COR-L47 (cell line): ENCODE measurements at places on chromosomes 6 and 20.

- no peak for DNase-seq
Observed at GRCh38 chr6:84222426-84222825, 5.0 kb downstream of the CEP162 start.

GRCh38 chr6:140393665-140394540 lies 1019.5 kb upstream of the CITED2 start:
- no peak for DNase-seq

DNA sequence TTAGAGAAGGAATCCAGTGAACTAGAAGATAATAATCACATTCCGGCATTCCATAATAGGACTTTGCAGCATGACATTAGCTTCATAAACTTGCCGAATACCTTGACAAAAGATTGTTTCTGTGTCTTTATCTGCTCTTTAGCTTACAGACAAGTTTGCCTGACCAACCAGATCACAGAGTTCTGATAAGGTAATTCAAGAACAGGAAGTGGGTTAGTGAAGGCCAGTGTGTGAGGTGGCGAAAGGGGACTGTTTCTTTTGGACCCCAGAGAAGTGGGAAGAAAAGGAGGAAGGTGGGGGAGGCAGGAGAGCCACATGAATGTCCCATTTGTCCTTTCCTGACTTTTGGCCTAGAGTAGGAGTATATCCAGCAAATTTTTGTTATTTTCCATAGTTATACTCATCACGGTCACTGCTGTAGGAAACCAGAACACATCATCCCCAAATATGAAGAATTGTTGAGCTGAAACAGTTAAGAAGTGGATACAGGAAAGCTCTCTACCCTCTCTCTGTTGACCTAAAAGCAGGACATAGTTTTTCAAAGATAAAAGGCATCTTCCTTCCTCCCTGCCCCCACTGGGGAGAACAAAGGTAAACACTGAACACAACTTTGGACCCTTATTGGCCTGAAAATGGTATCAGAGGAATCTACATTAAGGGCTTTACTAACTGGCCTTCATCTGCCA lies 72.4 kb upstream of the TNFAIP3 start:
- DNase-seq: no peak

GRCh38 chr6:155120034-155120433 lies 124.9 kb downstream of the TIAM2 start:
- DNase-seq: no peak

DNA sequence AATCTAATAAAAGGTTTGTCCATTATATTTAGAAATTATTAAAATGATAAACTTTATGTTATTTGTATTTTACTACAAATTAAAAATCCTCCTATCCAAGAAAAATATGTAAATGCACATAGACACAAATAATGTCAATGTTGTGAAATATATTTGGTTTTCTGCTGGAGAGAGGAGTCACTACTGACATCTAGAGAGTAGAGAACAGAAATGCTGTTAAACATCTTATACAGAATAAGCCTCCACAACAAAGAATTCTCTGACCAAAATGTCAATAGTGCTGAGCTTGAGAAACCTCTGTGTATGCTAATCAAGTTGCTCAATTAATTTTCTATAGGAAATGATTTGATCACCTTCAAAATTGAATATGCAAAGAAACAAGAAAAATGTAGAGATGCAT lies 12.4 kb downstream of the HTR1B start:
- no peak for DNase-seq

DNA sequence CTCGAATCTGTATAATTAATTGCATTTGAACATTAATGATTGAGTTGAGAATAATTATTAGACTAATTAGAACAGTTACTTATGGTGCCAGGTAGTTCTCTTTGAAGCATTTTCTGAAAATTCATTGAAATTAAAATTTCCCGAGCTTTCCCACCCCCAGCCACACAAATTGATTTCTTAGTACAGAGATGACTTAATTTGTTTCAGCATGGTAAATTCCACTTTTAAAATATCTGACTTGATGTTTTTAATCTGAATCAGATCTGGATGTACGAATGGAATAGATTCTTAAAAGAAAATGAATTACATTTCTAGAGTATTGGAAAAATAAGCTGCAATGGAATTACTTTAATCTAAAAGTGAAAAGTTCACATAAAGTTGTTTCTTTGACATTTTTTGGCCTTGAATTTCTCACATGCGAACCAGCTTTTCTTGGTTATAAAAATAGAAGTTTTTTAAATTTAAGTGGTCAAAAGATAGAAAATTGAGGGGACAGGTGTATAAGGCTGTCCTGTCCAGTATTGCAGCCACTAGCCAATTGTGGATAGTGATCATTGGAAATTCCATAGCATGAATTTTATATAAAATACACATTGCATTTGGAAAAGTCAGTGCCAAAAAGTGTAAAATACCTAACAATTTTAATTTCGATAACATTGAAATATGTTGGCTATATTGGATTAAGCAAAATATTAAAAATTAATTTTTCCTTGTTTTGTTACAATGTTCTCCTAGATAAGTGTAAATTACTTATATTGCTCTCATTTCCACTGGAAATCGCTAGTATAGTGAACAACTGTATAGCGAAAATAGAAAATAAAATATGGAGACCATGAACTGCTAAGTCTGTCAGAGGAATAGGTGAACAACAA lies 102.9 kb downstream of the OR2B2 start:
- DNase-seq: no peak

DNA sequence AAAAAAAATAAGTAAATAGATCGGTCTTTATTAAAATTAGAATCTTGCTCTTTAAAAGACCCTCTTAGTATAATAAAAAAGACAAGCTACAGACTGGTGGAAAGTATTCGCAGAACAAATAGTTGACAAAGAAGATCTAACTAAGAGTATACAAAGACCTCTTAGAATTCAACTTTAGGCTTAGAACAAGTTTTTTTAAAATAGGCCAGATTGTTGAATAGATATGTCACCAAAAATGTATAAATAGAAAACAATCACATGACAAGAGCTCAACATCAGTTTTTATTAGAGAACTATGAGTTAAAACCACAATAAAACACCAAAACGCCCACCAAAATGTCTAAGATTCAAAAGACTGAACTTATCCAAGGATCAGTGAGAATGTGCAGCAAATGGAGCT lies 632.7 kb upstream of the PTCHD4 start:
- DNase-seq: no peak

GRCh38 chr6:7728855-7729590 lies 3.1 kb downstream of the BMP6 start:
- no peak for DNase-seq

DNA sequence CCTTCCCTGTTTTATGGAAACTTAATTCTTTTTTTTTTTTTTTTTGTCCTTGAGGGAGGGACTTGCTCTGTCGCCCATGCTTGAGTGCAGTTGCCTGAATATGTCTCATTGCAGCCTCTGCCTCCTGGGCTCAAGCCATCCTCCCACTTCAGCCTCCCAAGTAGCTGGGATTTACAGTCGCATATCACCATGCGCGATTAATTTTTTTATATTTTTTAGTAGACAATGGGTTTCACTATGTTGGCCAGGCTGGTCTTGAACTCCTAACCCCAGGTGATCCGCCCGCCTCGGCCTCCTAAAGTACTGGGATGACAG lies 654 bp downstream of the TMEM14C start:
- no peak for DNase-seq

- no peak for DNase-seq
Observed at GRCh38 chr6:153160221-153160620, 29.1 kb upstream of the RGS17 start.

DNA sequence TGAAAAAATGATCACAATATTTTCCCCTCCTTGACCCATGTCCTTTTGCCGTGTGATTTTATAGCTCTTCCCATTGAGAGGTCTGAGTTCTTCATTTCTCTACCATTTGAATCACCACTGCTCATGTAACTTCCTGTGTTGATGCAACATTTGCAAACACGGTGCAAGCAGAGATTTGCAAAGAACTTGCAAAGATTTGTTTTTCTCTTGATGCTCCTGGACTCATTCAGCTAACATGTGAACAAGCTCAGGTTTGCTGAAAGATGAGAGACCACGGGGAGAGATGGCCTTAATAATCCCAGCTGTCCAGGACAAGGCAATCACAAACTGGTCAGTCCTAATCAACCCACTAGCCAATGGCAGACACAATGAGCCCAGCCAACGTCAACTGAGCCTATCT lies 8.6 kb downstream of the VNN2 start:
- DNase-seq: no peak

- no peak for DNase-seq
Observed at GRCh38 chr6:48177786-48178185, 66.8 kb upstream of the PTCHD4 start.

DNA sequence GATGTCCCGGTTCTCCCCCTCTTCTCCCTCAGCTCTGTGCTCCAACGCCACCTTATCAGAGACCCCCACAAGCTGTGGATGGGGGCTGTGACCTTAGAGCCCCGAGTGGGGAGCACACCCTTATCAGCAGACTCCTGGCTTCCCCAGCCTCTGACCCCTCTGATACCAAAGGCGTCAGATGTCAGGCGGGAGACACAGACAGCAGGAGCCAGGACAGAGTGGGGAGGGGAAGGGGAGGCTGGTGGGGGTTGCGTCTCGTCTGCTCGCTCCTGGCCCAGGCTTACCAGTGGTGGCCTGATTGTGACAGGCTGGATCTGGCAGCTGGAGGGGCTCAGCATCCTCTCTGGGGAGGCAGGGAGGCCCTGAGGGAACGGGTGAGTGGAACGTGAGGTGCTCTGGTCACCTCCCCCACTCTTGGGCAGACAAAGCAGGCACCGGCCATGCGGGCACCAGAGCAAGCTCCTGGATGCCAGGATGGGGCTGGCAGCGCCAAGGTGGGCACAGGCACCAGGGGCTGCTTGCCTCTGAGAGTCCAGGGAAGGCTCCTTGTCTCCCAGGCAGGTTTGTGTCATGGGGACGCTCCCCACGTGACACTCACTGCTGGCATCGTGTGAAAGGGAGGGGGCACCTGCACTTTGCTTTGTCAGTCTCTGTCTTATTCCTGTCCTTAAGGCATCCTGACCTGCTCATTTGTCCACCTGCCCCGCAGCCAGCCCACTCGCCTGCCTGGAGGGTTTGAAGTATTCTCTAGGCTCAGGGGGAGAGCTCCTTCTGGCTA lies 27.8 kb upstream of the GATA5 start:
- DNase-seq: no peak

DNA sequence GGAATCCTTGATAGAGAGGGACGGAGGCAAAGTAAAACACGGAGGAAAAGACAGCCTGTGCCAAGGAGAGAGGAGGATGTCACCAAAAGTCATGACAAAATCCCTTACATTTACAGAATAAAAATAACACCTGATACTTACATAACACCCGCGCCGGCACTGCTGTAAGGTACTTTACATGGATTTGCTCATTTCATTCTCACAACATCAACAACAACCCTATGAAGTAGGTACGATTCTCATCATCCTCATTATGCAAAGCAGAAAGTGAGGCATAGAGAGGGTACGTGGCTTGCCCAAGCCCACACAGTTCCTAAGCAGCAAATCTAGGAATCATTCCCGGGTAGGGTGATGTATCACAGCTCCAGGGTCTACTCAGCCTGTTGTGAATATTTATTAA lies 67.6 kb upstream of the NFATC2 start:
- DNase-seq: no peak

DNA sequence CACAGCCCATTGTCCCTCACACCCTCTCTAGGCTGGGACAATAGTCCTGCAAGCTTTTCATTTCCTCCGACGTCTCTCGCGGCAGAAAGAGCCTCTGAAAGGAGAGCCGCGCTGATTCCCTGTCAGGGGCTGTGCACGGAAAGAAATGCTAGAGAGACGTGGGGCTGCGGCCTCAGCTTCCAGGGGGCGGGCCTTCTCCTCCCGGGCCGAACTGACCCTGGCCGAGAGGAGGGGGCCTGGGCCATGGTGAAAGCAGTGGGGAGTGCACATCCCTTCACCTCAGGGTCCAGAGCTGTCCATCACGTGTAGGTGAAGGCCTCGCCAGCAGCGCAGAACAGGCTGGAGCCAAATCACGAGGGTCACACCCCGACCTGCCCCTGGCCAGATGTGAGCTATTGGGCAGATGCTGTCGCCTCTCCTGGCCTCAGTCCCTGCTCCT lies 220.4 kb downstream of the TAF4 start:
- no peak for DNase-seq

- DNase-seq: no peak
Observed at GRCh38 chr6:7417684-7418083, 28.1 kb downstream of the RIOK1 start.

GRCh38 chr6:108751282-108751681 lies 96.9 kb upstream of the ARMC2 start:
- DNase-seq: no peak

DNA sequence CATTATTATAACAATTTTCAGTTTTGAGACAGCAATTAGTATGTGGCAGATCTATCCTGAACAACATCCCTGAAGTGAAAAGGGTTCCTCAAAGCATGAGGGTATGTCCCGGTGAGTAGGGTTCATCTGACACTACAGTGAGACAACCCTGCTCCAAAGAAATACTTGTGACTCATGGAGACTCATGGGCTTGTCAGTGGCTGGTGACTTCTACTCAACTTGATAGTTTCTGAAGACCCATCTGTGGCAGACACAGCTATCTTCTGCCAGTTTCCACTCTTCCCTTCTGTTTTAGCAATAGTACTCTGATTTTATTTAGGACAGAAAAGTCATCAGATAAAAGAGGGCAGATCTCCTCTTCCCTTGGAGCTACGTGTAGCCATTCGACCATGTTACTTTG lies 41.4 kb downstream of the MAP3K7 start:
- DNase-seq: no peak

GRCh38 chr6:24918641-24919055 lies 17.1 kb downstream of the RIPOR2 start:
- no peak for DNase-seq

DNA sequence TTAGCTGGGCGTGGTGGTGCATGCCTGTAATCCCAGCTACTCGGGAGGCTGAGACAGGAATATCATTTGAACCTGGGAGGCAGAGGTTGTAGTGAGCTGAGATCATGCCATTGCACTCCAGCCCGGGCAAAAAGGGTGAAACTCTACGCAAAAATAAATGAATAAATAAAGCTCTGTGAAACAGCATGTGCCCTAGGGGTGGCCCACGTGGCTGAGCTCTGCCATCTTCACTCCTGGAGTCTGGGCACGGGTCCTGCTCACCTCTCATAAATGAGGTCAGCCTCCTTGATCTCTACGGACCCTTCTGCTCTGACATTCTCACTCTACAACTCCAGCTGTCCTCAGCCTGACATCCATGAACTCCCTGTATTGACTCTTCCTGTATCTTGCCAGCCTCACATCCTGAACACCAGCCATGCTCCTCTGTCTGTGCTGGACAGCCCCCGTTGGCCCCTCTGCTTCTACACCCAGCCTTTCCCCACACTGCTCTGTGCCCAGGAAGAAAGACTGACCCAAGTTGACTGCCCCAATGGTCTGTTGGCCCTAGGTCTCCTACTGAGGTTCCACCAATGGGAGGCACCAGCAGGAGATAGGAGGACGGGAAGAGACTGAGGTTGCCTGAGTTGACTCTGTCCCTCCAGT lies 21.9 kb downstream of the CPNE5 start:
- DNase-seq: no peak

- no peak for DNase-seq
Observed at GRCh38 chr6:89297695-89298351, 17.3 kb downstream of the GABRR2 start.

DNA sequence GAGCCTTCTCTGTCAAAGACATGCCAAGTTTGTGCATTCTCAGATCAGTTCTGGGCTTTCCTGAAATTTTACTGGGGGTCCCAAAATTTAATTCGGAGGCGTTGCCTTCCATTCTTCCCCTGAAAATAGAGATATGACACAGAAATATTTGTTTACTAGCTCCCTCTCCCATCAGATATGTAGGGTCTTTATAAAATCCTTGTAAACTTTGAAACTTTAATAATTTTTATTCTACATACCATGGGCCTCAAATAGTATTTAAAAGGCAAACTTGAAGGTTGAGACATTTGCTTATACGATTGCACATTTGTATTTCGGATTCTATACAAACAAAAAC lies 54.6 kb downstream of the IL20RA start:
- no peak for DNase-seq

GRCh38 chr6:132298344-132298949 lies 102.8 kb downstream of the MOXD1 start:
- DNase-seq: peak; percentile 7
